ENCODE measurements at places on chromosomes 1 and 21.

GRCh38 chr1:34774957-34775356 lies 6.1 kb upstream of the GJB3 start:
- DNase-seq: no peak

GRCh38 chr21:41836166-41837015 lies 42.8 kb downstream of the PRDM15 start:
- DNase-seq: no peak

DNA sequence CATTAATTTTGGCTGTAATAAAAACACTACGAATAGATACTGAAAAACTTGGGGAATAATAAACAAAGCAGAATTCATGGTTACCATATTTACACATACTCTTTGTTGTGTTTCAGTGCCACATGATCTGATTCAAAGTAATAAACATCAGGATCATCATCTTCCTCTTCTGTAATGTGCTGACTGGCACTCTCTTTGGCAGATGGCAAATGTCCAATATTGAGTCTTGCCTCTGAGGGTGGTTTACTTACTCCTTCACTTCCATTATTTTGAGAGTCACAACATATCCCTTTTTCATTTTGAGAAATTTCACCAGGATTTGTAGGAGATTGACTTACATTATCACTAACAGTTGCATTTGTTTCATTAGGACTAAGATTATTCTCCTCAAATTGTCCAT lies 50.7 kb downstream of the ZZZ3 start:
- no peak for DNase-seq

DNA sequence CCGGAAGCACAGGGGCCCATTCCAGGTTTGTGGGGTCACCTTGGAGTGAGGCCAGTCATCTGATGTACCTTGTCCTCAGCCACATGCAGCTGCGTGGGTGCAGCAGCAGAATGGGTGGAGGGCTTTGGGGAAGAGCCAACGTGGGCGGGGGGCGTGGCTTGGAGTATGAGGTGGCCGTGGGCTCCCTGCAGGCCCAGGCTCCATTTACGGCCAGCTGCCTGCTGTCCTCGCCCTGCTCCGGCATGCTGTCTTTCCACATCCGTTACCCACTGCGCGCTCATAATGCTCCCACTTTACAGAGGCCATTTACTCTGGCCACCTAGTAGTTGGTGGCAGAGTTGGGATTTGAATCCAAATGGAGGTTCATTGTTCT lies 27.8 kb upstream of the TINAGL1 start:
- no peak for DNase-seq

DNA sequence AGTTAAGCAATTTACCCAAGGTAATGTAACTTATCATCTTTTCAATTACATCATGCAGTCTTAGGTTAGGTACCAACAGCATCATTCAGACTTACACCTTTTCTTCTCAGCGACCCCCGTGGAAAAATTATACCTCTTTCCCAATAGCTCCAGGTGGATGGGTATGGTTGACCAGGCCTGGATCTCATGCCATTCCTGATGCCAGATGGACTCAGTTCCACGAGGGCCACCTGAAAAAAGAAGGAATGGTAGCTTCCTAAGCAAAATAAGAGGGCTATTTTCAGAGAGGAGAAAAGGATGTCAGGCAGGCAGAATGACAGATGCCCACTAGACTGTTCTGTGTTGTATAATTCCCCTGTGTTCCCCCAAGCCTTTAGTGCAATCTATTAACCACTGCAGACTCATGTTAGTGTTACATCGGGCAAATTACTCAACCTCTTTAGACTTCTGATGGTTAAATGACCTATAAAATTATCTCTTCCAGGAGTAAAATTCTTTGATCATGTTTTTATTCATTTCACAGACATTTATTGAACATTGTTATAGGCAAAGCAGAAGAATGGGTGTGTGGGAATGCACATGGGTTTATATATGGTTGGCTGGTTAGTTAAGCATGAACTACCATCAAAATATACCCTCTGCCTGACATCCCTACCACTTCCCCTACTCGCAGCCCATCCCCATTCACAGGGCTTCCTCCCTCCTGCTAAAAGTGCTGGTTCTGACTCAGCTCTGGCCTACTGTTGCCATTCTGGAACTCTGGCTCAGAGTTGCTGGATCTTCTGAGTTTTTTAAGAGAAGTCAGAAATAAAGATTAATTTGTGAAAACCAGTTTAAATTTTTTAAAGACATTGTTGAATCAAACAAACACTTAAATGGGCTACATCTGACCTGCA lies 10.6 kb upstream of the MYSM1 start:
- no peak for DNase-seq

DNA sequence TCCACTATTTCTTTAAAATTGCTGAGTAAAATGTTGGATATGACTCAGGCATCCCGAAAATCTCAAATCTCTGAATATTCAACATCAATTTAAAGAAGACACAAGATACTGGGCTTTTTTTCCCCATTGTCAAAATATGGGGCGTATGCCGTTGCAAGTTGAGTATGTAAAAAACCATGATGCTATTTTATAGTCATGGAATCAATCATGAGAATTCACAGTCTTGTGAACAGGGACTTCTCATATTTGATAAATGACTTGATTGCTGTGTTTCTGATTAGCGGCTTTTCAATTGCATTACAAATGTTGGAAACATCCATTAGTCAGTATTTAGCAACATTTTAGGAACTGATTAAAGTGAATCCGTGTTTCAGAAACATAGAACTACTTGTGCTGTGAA lies 45.3 kb downstream of the SETD4 start:
- no peak for DNase-seq

GRCh38 chr1:165595246-165595938 lies 35.6 kb upstream of the MGST3 start:
- no peak for DNase-seq

DNA sequence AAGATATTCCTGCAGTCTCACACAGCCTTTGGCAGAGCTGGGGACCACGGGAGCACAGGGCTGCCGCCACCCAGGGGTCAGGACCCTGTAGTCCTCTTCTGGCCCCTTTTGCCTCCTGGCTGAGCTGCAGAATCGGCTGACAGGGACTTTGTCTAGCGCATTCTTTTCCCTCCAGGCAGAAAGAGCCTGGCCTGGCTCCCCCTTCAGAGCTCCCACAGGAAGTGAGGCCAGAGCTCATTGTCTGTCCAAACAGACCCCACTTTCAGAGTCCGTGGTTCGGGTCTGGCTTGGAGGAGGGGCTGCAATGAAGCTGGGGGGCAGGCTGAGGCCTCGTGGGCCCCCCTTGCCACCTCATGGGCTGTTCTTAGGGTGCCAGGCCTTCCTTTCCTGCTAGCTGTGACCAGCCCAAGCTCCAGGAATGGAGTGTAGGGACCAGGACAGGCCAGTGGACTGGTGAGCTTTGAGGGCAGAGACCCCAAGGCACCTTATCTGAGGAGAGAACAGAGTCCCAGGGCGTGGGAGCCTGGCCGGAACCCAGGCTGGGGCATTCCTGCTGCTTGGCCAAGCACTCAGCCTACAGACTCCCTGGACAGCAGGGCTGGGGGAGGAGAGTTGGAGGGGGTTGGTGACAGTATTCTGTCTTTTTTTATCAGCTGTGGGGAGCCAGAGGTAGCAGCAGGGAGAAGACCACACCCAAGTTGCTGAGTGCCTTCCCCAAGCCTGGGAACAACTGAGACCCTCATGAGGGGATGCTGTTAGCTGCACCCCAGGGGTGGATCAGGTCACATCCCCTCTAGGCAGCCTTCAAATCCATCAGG lies 4.7 kb downstream of the CELSR2 start:
- no peak for DNase-seq

GRCh38 chr1:192951691-192952460 lies 107.3 kb downstream of the UCHL5 start:
- no peak for DNase-seq

GRCh38 chr21:32083197-32083596 lies 195.7 kb downstream of the MIS18A start:
- no peak for DNase-seq

- no peak for DNase-seq
Observed at GRCh38 chr1:13538832-13539231, 25.0 kb upstream of the LRRC38 start.

- DNase-seq: no peak
Observed at GRCh38 chr21:29654855-29655254, 284.9 kb downstream of the GRIK1 start.

DNA sequence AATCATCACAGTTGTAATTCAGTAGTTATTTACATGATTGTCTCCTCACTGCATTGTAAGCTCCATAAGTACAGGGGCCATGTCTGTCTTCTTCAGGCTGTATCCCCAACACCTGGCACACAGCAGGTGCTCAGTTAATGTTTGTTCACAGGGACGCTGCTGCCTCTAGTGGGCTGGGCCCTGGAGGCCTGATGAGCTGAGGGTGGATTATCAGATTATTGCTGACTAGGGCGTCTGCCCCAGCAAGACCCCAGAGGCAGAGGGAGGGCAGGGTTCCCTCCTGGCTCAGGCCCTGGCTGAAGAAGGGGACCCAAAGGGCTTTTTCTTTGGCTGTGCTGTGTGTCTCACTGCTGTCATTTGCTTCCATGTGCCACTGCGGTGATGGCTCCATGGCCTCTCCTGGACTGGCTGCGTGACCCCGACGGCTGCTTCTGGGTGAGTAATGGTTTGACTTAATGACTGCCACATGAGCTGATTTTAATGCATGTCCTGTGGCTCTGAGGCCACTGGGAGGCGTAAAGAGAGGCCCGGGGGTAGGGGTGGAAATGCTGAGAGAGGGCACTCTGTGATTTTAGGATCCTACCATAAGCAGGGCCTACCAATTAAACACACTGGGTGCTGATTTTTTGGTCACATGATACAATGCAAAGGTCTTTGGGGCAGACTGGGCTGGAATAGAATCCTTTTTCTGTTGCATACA lies 20.8 kb upstream of the EPB41 start:
- DNase-seq: no peak

- DNase-seq: no peak
Observed at GRCh38 chr21:35284199-35284598, 235.1 kb upstream of the RUNX1 start.

DNA sequence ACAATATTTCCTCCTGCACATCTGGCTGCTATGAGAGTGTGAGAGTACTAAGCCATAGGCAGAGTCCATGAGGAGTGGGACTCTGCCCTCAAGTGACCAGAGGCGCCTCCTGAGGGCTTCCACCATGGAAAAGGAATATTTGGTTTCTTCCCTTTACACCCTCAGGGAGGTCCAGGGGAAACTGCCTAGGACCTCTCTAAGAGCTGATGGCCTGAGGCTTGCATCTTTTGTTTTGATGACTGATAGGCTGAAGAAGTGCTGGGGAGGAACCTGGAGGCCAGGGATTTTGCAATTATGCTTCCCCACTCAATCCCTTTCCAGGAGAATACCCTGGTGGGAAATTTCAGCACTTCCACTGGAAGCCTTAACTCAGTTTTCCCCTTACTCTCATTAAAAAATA lies 111.0 kb downstream of the PBX1 start:
- DNase-seq: no peak

DNA sequence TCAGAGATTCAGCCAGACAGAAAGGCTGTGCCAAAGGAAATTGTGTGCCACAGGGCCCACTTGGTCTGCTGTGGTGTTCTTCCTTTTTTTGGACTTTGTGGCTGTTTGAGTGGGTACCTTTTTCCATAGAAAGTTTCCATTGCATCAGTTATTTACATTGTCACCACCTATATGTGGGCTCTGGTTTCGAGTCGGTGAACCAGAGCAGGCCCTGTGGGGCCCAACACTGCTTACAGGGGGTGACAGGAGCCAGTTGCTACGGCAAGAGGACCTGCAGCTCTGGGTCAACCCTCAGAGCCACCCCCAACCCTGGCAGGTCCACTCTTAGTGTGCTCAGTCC lies 157.0 kb upstream of the EDN2 start:
- DNase-seq: no peak

DNA sequence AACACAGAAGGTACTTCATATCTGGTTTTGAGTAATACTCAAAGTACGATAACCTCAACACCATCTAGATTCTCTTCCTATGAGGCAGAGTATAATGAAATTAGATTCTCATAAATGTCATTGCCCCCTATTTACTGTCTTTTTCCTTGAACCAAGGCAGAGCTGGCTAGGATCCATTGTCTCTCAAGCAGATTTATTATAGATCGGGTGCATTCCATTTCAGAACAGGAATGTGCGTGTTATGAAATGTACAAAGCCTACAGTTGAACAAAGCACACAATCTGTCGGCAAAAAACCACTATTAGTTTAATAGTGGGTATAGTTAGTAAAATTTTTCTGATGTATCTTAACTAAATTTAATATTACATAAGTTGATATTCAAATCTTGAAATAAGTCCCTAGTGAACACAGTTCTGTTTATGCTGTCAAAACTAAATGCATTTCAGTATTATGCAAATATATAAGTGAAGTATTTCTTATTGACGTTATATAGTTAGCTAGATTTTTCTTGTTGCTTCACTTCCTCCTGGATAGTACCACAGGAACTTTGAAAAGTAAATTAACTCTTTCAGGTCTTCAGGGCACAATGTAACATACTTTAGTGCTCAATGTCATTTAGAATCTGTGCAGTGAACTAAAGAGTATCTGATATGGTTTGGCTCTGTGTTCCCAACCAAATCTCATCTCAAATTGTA lies 92.1 kb downstream of the DDAH1 start:
- no peak for DNase-seq

GRCh38 chr1:44071461-44071860 lies 40.2 kb upstream of the SLC6A9 start:
- no peak for DNase-seq

GRCh38 chr1:35369922-35370671 lies 101.6 kb downstream of the ZMYM4 start:
- DNase-seq: no peak

DNA sequence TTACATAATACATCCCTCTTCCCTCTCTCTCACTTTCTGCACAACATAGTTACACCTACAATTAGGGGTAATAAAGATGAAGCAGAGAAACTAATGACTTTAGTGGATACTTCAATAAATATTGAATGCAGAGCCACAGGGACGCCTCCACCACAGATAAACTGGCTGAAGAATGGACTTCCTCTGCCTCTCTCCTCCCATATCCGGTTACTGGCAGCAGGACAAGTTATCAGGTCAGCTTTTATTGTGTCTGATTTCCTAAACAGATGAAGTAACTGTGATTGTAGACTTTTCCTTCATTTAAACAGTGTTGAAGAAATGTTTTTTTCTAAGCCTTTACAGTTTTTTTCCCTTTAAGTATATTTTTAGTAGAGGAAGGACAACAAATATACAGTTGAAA lies 281.6 kb downstream of the TPR start:
- no peak for DNase-seq

- no peak for DNase-seq
Observed at GRCh38 chr1:53730224-53730865, 8.6 kb downstream of the GLIS1 start.

GRCh38 chr1:3834701-3835100 lies 22.3 kb downstream of the CEP104 start:
- DNase-seq: no peak

Measured in stimulated activated CD8-positive, alpha-beta memory T cell treated with anti-CD3 and anti-CD28 coated beads, Interleukin-15, amount 100 ng/mL, for 4 hours (primary cell).